ENCODE measurements at places on chromosomes 3 and 15.

- DNase-seq, result no peak
These were observed 79.8 kb downstream of the LIPC start for GRCh38 chr15:58511599-58511987.

GRCh38 chr15:81765816-81766215, 280.0 kb downstream of the MEX3B start:
- DNase-seq, result no peak

GRCh38 chr3:3666664-3667063, 132.6 kb upstream of the LRRN1 start:
- DNase-seq, result no peak

GRCh38 chr3:187013159-187013716, 82.9 kb downstream of the ST6GAL1 start:
- no peak for DNase-seq

DNA sequence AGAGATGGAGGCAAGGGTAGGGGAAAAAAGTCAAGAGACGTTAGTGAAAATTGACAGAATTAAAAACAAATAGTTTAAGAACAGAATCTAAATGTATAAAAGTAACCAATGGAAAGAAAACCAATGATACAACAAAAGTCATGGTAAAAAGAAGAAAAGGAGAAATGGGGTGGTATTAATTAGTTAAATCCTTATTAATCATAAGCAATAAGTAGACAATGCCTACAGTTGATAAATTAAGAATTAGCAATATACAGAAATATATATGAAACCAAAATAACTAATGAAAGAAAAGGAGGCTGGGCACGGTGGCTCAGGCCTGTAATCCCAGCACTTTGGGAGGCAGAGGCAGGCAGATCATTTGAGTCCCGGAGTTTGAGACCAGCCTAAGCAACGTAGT, 23.8 kb downstream of the EPM2AIP1 start:
- no peak for DNase-seq

GRCh38 chr3:34619990-34620389, 821.6 kb downstream of the PDCD6IP start:
- no peak for DNase-seq

- no peak for DNase-seq
These were observed 245.9 kb upstream of the IGF1R start for GRCh38 chr15:98402486-98402885.

DNA sequence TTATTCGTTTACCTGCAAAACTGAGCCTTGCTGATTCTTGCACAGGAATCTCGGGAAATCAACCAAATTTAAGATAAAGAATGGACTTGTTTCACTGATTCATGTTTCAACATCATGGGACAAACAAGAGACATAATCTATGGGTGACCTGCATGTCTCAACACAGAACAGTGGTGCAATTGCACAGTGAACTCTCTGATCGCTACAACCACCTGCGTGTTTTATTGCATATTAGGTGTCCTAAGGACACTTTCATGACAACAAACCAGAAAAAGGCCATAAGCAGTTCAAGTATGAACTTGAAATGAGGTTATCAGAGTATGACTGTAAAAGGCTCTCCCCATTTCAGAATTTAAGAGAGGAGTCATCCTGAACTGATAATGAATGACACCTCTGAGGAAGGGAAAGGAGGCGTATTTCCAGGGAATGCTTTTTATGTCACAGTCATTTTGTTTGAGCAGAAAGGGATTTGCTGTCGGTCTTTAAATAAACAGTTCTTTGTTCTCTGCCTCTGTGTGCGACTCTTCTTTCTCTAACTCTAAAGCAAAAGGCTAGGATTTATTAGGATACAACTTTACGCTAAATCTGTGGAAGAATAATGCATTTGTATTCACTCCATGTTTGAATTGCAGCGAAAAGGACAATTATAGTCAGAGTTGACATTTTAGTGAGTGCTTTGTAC, 167.2 kb downstream of the RBMS3 start:
- DNase-seq, result no peak

DNA sequence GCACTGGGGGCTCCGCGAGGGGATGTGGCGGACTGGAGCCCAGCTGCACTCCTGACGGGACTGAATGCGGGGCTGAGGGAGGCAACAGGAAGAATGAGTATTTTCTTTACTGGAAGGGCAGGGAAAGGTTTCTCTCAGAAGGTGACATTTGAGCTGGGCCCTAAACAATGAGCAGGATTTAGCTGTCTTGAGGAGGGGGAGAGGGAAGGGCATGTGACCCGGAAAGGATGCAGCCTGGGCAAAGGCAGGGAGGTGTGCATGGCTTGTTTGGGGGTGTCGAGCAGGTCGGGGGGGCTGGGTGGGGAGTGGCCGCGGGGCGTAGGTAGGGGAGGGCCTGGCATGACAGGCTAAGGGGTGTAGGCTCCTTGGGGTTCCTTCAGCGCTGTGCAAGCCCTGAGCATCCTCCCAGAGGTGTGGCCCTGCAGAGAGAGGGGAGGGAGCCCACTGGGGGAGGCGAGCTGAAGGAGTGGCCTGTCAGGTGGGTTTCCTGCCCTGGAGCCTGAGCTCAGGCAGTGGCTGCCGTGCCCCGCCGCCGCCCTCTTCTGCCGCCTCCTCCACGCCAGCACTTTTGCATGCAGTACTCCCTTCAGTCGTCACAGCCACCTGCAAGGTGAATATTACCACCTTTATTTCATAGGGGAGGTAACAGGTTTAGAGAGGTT, 17.2 kb upstream of the ANKDD1A start:
- DNase-seq, result peak; percentile 90

- no peak for DNase-seq
These were observed 1517.1 kb downstream of the SI start for GRCh38 chr3:163561151-163561550.

DNA sequence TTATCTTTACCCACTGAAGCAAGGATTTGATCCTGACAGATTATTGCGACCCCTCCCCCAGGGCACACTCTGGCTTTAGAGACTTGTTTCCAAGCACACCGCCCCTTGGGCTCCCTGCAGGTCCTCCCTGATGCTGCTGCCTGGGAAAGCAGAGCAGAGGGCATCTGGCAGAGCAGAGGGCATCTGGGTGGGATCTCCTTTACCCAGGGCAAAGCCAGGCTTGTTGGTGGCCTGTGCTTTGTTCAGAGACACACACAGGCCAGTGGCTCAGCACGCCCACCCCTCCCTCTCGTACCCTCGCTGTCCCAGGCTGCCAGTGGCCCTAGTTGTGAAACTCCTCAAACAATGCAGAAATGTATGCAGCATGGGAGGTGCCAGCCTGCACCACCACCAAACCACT, 4.8 kb downstream of the KLF13 start:
- no peak for DNase-seq

DNA sequence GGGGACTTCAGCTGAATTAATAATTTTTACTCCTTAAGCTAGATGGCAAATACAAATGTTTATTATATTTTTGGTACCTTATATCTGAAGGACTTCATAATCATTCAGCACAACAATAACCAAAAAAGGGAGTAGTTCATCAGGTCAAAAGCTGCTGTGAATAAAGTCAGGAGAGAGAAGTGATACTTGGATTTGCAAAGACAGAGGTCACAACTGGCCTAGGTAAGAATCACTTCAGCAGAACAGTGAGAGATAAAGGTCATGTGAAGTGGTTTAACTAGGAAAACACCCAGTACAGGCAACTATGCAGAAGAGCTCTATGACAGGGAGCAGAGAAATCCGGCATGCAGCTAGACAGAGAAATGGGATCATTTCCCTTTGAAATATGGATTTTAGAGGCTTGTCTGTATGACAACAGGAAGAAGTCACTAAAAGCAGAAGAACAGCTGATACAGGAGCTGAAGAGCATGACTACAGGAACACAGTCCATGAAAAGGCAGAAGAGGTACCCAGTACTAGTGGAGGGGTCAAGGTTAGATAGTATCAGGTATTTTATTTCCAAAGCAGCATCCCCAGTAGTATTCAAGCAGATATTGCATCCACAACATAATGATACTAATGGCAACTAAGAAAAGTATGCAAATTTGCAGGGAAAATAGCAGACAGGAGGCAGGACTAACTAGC, 25.7 kb downstream of the ZMAT3 start:
- DNase-seq, result no peak

GRCh38 chr3:101849714-101850245, 466 bp downstream of the NFKBIZ start:
- peak; percentile 62 for DNase-seq

DNA sequence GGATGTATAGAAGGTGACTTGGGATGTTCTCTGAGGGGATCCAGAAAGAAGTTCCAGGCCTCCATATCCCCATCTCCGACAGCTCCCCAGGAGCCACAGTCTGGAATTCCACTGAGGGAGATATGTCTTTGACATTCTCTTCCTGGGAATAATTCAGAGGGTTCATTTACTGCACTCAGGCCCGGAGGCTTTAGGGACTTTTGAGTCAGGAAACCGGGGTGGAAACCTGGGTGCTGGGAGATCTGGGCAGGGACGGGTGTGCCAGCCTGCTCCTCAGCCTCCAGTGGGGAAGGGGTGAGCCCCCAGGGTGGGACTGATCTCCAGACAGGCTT, 147.7 kb downstream of the SMAD6 start:
- no peak for DNase-seq

DNA sequence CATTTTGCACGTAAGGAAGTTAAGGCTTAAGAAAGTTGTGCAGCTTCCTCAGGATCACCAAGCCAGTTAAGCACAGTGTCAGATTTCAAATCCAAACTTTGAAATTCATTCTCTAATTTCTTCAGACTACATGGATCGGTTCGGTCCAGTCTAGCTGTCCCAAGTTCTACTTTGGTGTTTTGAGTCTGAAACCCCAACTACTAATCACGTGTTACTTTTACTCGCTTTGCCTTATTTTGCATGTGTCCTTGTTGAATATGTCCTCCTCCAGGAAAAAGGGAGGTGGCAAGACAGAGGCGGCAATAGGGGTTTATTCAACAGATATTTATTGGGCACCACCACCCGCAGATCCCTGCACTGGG, 522 bp upstream of the GXYLT2 start:
- no peak for DNase-seq

- peak; percentile 62 for DNase-seq
These were observed 26.8 kb upstream of the OCA2 start for GRCh38 chr15:28125673-28126651.

GRCh38 chr3:184832044-184832443, 20.1 kb downstream of the VPS8 start:
- DNase-seq, result no peak

GRCh38 chr3:8518138-8518537, 16.5 kb downstream of the LMCD1 start:
- no peak for DNase-seq

DNA sequence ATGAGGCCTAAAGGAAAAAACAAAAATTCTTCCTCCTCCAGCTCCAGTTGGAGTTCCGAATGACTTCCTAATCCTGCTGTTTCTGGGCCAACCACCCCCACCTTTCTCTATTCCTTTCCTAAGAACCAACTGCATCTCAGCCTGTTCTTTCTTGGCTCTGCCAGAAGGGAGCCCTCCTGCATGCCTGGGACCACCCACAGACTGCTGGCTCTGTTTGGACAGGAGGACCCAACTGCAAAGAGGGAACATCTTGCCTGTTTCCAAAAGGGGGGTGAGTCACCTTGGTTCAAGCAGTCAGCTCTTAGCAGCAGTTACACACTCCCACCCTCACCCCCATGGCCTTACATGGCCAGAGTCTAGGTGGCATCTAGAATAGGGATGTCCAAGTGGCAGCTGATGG, 116.0 kb upstream of the PRICKLE2 start:
- DNase-seq, result no peak

DNA sequence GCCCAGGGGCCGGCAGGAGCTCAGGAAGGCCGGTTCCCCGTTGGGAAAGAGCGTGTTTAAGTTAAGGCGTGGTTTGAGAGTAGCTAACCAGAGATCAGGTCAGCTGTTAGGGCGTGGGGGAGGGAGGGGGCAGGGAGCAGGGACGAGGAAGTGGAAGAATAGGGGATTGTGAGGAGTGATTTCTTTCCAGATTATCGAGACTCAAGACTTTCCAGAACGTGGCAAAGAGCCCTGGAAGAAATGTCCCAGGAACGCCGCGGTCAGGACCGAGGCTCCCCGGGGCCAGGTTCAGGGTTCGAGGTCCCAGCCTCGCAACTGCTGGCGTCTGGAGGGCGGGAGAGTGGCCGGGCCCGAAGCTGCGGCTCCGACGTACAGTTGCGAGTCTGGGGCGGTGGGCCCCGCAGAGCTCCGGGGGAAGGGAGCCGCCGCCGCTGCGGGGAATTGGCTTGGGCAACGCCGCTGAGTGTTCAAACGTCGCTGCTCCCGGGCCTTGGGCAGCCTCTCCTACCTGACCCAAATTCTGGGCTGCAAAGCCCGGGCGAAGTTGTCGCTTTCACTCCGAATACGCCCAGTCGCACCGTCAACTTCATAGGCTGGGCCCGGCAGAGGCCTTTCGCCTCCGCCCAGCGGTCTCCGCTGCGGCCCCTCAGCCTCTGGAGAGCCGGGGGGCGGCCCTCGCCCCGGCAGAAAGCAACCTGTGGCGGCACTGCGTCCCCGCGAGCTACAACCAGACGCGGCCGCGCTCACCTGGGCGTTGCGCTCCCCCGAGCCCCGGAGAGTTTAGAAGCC, 9.5 kb downstream of the ISL2 start:
- DNase-seq, result no peak

GRCh38 chr3:12758025-12758781, 856 bp downstream of the TMEM40 start:
- DNase-seq, result no peak

DNA sequence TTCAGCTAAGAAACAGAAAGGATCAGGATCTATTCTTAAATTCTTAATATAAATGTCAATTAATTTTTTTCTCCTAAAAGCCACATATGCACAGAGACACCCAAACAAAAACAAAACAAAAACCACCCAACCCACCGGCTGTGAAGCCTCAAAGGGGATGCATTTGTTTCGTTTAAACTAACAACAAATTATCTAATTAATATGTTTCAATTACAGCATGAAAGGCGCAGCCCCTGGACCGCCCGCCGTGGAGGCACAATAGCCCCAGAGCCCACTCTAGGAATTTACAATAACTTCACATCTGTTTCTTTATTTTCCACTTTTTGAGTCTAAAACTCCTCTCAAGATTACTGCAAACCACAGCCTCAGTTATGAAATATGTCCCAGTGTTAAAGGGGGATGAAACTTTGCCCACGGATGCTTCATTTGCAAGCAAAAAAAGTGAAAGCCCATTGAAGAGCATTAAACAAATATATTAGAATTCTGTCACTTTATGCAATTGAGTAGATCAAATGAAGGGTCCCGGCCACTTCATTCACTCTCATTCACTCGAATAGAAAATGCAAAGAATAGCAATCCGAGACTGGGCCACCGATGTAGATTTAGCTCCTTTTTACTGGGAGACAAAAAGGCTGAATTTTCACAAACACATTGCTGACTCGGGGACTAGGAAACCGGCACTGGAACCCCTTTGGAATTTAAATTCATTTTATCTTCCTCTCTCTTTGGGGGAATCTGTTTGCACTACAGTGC, 6.0 kb downstream of the FOXB1 start:
- no peak for DNase-seq

DNA sequence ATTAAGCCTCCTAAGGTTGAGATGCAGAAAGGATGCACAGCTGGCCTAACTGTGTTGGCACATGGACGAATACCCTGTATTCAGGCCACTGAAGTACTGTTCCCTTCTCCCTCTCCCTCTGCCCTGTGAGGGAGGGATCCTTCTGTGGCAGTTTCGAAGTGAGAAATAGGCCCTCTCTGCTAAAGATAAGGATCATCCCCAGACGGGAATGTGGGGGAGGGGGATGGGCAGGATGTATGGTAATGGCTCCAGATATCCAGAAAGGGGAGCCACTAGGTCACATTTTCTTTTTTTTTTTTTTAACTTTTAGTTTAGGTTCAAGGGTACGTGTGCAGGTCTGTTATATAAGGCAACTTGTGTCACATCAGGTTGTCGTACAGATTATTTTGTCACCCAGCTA, 463.1 kb downstream of the TBL1XR1 start:
- no peak for DNase-seq
